ENCODE measurements at places on chromosomes 5 and 9.

GRCh38 chr9:70883056-70883455 lies 238.4 kb downstream of the TRPM3 start:
- DNase-seq: no peak

GRCh38 chr5:135950611-135951010 lies 4.2 kb downstream of the LECT2 start:
- no peak for DNase-seq

- DNase-seq: no peak
Observed at GRCh38 chr9:106981396-106982287, 118.7 kb downstream of the ZNF462 start.

DNA sequence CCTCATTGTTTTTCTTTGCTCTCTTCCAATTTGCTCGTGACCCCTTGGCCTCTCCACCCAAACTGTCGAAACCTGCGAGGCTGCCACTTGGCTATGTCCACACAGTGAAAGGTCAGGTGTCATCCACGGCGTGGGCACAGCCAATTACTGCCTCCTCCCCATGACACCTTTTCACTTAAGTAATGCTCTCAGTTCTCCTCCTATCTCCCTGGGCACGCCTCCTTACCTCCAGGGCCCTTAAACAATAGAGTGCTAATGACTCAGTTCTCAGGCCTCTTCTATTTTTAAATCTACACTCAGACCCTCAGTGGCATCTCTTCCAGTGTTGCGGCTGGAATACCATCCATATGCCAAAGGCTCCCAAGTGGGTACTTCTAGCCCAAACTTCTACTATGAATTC lies 256.8 kb downstream of the ROR2 start:
- no peak for DNase-seq

DNA sequence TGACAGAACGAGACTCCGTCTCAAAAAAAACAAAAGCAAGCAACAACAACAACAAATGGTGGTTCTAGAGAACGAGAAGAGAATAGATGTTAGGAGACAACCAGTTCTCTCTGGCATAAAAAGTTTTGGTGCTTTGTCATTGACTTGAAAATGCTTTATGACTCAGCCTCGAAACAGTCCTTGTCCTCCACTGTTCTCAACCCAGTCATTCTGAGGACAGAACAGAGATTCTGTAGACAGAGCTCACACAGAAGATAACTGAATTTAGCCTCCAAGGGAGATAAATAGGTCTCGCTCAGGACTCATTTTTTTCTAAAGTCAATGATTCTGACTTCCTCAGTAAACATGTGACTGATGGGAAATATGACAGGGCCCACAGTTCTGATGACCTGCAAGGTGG lies 76.0 kb upstream of the FSTL4 start:
- DNase-seq: no peak

DNA sequence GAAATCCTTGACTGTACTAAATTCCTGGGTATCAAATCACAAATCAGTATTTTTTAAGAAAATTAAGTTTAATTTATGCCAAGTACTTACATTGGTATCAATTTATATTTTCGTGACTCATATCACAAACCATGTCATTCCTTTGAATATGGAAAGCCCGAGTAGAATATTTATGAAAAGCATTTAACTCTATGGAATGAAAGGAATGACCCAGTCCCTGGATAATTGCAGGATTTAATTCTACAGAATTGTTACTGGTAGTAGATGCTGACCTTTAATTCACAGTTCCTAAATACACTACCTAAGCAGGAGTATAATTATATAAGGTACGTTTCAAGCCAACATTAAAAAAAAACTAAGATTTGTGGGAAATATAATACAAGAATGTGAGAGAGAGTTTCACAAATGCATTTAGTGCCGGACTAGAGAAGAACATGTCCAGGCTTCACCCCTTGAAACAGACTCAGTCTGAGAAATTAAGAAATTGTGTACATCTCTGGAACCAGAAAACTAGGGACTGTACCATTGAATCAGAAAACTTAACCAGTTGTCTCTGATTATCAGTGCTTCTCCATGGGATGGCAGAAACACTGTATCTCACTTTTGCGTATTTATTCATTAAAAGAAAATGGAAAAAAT lies 28.5 kb upstream of the PLPPR1 start:
- DNase-seq: no peak

Measured in activated naive CD4-positive, alpha-beta T cell treated with Interleukin-2 at 50 U/mL for 16 hours (primary cell).